ENCODE measurements at places on chromosomes 5 and 9. TPM values are rescaled to one million over a fixed set of nuclear protein-coding genes. Genes with fewer than 3 reads are reported as not detected.

GRCh38 chr9:137305060-137305797, 3.2 kb upstream of the NRARP start:
- DNase-seq, result peak; percentile 79

DNA sequence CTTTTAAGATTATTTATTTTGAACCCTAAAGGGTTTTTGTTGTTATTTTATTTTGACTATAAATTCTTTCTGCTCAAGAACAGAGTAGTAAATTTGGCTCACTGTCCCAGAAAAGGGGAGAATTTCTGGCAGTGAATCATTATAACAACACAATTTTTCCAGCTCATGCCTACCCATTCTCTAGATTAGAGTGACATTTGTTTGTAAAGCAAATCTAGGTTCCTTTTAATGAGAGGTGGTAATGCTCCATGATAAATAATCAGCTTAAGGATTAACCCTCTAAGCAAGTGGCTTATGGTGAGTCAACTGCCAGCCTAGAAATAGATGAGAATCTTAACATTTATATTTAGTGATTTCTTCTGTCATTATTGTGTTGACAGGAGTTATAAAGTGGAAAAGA, 409.2 kb downstream of the NFIB start:
- DNase-seq, result no peak

DNA sequence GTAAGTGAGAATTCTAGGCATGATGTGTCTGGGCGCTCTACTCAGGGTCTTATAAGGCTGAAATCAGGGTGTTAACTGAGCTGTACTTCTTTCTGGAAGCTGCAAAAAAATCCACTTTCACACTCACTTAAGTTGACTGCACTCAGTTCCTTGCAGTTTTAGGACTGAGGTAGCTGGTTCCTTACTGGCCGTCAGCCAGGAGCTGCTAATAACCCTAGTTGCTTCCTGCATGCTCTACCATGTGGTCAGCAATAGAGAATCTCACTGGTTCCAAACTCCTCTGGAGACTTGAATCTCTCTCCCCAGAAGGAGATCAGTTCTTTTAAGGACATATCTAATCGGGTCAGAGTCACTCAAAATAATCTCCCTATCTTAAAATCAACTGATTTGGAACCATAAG, 911.2 kb downstream of the EFNA5 start:
- peak; percentile 5 for DNase-seq

GRCh38 chr5:133265720-133266526, 214.1 kb downstream of the HSPA4 start:
- no peak for DNase-seq

- no peak for DNase-seq
Observed at GRCh38 chr5:153745778-153746395, 255.4 kb downstream of the GRIA1 start.

DNA sequence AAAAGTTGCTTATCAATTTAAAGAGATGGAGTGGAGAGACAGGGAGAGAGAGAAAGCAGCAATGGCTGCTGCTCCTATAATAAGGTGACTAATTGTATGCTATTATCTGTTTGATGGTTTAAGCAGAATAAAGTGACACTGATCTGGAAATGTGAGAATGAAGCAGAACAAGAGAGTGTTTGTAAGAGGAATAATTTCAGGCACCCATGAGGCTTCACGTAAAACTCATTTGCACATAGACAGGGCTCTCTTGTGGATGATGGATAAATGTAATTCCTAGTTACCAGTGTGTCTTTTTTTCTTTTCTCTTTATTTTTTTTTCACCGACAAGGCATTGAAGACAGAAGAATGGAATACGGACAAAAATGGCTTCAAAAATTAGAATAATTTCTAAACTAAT, 228.8 kb upstream of the TYRP1 start:
- DNase-seq, result no peak

- DNase-seq, result peak; percentile 44
Observed at GRCh38 chr9:111959468-111960359, 63.1 kb downstream of the UGCG start.

- DNase-seq, result no peak
Observed at GRCh38 chr9:127393645-127394044, 3.3 kb upstream of the SLC2A8 start.

DNA sequence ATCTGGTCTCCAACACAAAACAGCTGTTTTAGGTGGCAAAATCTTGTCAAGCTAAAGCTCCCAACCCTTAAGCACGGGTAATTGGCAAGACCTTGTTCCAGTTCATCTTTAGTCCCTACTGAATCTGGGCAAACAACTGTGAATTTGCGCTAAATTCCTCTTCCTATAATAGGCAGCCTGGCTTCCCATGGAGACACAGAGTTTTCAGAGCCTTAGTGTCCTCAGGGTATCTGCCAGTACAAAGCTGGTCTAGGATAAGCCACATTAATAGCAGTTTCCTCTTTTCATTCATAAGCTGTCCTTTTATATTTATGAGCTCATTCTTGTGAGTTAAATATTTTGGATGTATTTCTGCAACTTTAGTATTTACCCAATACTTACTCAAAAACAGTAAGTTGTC, 59.5 kb downstream of the FGF10 start:
- DNase-seq, result no peak

DNA sequence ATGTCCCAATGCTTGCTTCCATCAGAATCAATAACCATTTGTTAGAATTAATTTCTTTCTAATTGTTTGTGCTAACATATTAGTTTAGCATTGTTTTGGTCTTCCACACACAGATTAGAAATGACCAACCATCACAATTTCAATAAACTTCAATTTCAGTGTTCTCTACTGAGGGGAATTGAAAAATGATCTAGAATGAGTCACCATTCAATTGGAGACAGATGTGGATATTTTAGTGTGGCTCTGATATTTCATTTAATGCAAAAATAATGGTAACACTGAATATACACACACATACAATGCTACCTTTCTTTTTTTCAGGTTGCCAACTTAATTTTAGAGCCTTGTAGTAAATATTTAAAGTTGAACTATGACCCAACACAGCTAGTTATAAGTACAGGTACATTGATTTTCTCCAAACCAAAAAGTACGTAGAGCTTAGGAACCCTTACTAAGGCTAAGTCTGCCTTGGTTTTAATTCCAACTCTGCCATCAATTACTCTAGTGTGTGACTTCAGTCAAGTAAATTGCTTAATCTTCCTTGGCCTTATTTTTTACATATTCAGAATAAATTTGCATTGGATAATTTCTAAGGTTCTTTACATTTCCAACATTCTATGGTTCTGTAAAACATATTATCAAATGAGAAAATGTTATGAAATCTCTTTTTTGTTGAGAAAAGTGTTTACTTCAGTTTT, 143.9 kb downstream of the DMRTA1 start:
- DNase-seq, result no peak

DNA sequence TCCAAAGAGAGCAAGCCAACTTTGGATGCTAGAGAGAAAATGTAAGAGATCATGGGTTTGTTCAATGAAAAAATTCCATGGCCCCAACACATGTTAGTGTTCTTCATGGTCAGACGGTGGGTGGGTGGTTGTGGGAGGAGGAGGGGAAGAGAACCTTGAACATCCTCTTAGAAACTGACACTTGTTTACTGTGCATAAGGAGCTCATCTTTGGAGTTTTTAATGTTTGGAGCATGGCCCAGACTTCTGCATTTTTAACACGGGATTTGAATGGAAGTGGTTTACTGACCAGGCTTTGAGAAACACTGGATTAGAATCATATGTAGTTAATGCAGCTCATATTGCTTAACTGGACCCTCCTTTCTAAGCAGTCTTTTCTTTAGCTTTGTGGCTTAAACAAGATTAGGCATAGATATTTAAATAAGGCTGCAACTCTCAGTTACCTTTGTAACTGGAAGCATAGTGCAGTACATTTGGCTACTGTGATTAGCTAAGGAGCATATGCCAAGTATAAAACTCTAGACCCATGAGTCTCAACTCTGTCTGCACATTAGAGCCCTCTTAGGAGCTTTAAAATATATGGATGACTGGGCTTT, 60.1 kb downstream of the FOCAD start:
- DNase-seq, result no peak

The MORN5 gene
- total RNA-seq, result not detected

The SLC2A8 gene
- total RNA-seq, result 18.1 TPM

The CERCAM gene
- 2.9 TPM for total RNA-seq
